ENCODE measurements at places on chromosomes 2 and 18.

- no peak for DNase-seq
Measured at GRCh38 chr2:84481702-84482101, 22.6 kb upstream of the SUCLG1 start.

DNA sequence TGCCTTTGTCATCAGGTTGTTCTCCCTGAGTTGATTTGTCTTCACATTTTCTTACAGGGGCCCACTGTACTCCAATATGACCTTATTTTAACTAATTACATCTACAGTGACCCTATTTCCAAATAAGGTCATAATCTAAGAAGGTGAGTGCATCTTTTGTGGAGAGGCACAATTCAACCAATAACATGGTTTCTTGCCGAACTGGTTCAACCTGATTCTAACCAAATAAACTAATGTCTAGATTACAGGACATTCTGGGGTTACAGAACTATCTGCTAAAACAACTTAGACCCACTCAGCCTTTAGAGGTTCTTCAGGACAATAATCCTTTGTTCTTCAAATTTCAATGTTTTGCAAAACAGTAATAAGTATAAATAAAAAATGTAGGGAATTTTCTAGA is 496.5 kb upstream of the SOX11 start:
- no peak for DNase-seq

DNA sequence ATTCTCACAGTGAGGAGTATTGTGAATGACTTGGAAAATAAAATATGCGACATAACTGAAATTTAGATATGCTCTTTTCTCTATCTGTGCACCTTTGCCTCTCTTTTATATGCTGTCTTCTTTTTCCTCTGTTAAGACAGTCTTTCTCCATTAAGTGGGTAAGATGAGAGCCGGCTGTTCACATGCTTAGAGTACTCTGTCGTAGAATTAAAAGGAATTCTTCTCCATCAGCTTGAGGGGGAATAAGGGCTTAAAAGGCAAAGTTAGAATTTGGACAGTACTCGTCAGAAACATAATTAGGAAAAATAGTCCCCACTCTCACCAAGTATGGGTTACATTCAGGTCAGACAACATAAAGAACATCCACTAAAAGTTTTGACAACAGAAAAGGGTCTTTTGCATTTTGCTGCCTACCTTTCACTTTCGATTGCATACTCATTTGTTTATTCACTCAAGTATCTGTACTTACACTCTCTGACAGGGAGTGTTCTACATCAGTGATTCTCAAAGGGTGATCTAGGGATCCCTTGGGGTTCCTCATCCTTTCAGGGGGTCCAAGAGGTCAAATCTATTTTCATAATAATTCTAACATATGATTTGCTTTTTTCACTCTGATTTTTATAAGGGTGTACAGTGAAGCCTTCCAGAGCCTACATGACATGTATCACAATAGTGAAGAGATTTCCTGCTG is 48.0 kb downstream of the ARHGAP15 start:
- no peak for DNase-seq

DNA sequence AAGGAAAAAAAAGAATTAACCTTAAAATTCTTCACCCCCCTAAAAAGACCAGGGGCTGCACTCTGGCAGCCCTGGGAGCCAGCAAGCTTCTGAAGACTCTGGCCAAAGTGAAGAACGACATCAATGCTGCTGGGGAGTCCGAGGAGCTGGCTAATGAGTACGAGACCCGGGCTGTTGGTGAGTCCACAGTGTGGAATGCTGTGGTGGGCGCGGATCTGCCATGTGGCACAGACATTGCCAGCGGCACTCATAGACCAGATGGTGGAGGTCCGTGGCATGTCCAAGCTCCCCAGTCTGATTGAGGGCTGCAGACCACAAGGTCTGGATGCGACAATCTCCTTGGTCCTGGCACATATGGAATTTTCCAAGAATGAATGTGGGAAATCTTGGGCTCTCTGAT is 47.4 kb downstream of the TRPM8 start:
- no peak for DNase-seq

GRCh38 chr2:182240862-182241371 is 185.9 kb downstream of the PDE1A start:
- peak; percentile 3 for DNase-seq

GRCh38 chr2:74688881-74689280 is 34.8 kb downstream of the SEMA4F start:
- no peak for DNase-seq

DNA sequence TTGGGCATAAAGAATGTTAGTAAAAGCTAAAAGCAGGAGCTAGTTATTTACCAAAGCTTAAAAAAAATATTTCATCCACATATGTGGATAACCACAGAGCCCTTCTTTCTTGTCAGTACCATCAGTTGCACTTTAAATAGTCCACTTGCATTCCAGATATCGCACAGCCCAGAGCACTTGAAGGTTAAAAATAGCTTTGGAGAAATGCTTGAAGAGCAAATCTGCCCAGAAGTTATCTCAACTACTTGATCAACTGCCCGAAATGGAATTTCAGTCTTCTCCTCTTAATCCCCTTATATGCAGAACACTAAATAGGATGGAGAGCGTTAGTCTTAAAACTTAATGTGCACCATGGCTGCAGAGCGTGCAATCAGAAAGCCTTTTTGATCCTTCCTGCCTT is 148.3 kb downstream of the PLEKHA3 start:
- DNase-seq = no peak

DNA sequence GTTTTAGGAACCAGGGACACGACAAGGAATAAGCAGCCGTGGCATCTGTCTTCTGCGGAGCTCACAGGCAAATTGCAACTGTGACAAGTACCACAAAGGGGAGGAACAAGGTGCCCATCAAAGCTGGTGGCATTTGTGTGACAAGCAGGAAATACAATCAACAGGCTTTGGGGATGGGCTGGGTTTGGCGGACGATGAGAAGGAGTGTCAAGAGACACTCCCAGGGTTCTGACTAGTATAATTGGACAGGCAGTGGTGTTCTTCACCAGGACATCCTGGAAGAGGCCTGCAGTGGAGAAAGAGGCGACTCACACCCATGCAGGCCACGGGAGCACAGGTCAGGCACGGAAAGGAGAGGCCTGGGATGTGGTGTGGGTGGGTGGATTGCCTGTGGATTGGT is 14.2 kb upstream of the SPATA3 start:
- no peak for DNase-seq

- DNase-seq = no peak
Measured at GRCh38 chr2:151972241-151973012, 126.4 kb downstream of the CACNB4 start.

- no peak for DNase-seq
Measured at GRCh38 chr2:106020032-106020431, 174.1 kb downstream of the UXS1 start.

- no peak for DNase-seq
Measured at GRCh38 chr2:1502891-1503304, 89.6 kb downstream of the TPO start.

GRCh38 chr18:24267878-24268277 is 129.0 kb downstream of the CABYR start:
- DNase-seq = no peak

GRCh38 chr18:74172697-74173433 is 24.5 kb downstream of the TIMM21 start:
- DNase-seq = no peak

DNA sequence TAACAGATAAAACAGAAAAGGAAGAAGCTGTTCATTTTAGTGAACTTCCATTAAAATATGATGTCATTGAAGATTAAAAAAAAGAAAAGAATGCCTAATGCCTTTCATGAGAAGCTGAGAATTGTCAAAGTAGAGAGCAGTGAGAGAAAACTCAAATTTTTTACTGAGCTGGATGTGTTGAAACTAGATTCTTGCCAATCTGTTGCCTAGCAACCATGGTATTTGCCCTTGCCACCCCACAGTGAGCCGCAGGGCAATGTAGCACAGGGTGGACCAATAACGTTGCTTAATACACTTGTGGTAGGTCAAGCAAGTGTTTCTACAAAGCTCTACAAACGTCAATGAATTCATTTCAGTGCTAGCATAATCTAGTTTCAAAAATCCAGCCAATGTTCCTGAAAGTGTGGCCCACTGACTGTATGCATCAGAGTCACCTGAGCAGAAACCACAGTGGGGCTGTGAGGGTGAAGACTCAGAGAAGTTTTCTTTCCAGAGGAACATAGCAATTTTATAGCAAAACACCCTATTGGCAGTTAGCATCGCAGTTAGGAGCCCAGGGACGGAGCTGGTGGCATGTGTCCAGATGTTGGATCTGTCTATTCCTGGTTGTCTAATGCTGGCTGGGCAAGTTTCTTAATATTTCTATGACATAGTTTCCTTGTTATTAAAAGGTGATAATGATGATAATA is 132.2 kb downstream of the DOCK10 start:
- no peak for DNase-seq

DNA sequence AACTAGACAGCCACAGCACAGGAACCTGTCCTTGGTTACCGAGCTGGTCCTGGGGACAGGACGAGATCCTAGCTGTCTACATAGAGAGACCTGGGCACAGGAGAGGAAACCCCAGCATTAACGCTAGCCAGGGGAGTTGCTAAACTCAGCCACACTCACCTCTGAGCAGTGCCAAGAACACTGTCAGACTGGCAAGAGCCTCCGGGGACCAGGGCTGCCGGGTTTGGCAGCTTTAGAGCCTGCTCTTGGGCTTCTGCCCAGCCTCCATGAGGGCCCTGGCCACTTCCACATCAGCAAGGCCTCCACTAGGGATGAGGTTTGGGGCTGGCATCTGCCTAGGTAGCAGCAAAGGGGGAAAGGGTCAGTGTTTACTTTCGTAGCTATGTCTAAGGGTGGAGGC is 6.7 kb downstream of the TMBIM1 start:
- DNase-seq = no peak

- DNase-seq = no peak
Measured at GRCh38 chr2:29336341-29337241, 221.4 kb downstream of the CLIP4 start.

DNA sequence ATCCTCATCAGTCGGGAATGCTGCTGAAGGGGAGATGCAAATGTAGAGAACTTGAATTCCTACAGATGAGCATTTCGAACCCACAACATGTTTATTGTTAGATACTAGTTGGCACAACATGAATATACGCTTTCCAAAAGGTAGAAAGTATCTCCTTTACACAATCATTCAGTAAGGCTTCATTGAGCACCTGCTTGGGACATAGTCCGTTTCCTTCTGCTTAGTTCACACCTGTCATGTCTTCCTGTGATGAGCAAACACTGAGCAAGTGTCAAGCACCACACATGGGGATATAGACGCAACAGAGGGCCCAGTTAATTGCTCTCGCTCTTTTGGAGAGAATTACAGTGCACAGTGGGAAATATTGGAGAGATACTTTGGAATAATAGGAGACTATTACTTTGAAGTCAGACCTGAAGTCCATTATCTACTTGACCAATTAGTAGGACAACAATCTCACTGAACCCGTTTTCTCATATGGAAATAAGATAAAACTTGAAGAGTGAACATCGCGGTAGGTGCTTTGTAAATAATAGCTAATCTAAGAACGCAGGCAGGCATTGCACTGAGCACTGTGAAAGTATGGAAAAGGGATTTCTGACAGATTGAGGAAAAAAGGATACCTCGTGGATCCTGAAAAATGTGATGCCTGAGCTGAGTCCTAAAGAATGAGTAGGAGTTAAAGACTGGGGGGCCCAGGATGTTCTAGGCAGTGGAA is 1.2 kb downstream of the CPSF3 start:
- no peak for DNase-seq

- no peak for DNase-seq
Measured at GRCh38 chr18:52130624-52131301, 209.2 kb upstream of the DCC start.

GRCh38 chr2:8639122-8639635 is 42.7 kb upstream of the ID2 start:
- no peak for DNase-seq

- DNase-seq = no peak
Measured at GRCh38 chr2:104521247-104521646, 332.7 kb upstream of the POU3F3 start.

DNA sequence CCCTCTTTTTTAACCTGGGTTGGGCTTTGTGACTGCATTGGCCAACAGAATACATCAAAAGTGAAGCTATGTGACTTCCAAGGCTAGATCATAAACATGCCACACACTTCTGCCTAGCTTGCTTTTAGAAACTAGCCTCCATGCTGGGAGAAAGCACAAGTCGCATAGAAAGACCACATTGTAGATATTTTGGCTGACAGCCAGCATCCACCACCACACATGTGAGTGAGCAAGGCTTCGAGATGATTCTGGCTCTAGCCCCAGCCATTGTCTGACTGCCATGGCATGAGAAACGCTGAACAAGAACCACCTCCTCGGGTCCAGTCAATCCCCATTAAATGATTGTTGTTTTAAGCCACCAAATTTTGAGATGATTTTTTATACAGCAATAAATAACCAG is 66.8 kb upstream of the STPG4 start:
- no peak for DNase-seq

GRCh38 chr2:1938986-1939385 is 194.7 kb upstream of the PXDN start:
- DNase-seq = no peak

DNA sequence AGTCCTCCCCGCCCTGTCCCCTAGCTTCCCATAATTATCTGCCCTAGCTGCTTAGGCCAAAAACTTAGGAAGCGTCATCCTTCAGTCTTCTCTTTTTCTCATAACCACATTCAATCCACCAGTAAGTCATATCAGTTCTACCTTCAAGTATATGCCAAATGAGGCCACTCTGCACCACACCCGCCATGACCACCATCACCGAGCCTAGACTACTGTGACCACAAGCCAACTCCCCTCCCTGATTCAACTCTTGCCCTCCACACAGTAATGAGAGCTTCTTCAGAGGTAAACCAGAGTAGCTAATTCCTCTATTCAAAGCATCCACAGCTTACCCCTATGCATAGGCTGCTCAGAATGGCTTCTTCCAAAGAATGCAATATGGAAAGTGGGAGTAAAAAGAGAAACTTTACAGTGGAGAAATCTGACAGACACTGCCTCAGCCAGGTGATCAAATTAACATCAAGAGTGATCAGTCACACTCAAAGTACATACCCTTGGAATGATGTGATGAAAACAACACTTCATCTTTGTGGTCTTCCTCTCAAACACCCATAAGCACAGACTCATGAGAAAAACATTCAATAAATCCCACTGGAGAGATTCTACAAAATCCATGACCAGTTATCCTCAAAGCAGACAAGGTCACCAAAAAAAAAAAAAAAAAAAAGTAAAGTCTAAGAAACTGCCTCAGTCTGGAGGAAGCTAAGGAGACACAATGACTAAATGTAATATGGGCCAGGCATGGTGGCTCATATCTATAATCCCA is 17.7 kb downstream of the MBOAT2 start:
- no peak for DNase-seq

DNA sequence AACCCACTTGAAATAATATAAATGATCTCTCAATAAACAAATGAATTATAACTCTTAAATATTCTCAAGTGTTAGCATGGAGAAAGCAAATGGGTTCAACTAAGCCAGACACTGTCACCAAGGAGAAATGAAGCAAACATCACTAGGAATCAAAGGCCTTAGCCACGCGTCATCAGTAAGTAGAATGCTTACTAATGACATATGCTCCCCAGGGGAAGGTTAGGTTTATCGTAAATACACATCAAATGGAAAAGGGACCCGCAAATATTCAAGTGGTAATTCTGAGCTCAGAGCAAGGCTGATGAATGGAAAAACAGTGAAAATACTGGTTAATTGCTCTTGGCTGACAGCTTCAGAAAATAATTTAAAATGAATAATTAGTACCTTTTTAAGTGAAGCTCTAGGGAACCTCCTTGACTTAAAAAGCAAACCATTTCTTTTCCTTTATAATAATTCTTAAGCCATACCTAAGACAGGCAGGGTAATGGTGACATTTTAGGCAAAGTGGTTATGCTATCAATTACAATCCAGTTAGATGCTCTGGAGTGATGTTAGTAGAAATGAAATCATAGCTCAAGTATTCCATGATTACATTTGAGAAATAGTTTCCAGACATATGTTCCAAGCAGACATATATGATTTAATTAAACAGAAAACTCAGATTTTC is 101.5 kb downstream of the ALPK2 start:
- DNase-seq = no peak

All from smooth muscle cell of the brain vasculature (primary cell).